Naive thymus-derived CD4-positive, alpha-beta T cell (primary cell): ENCODE measurements at places on chromosomes 16 and 17. TPM values are rescaled to one million over a fixed set of nuclear protein-coding genes. Genes with fewer than 3 reads are reported as not detected.

Gene KRTAP9-8
- total RNA-seq, result not detected

Gene GABARAPL2
- total RNA-seq, result 69.3 and 73.1 TPM in 2 replicates

Gene RUNDC3A
- total RNA-seq, result not detected

Gene ANKFY1
- total RNA-seq, result 69.7 TPM

Gene C17orf107
- 37.2 TPM for total RNA-seq

Gene OR2C1
- total RNA-seq, result not detected

- no peaks in the 10 kb centered on the region for H3K27me3 ChIP-seq
- no peaks in the 10 kb centered on the region for H3K4me1 ChIP-seq
- H3K36me3 ChIP-seq, result peaks cover 67% of the 10 kb centered on the region
- H3K27ac ChIP-seq, result no peak overlapping the region
Observed at GRCh38 chr17:1074886-1075605, 78.1 kb downstream of the TIMM22 start.

DNA sequence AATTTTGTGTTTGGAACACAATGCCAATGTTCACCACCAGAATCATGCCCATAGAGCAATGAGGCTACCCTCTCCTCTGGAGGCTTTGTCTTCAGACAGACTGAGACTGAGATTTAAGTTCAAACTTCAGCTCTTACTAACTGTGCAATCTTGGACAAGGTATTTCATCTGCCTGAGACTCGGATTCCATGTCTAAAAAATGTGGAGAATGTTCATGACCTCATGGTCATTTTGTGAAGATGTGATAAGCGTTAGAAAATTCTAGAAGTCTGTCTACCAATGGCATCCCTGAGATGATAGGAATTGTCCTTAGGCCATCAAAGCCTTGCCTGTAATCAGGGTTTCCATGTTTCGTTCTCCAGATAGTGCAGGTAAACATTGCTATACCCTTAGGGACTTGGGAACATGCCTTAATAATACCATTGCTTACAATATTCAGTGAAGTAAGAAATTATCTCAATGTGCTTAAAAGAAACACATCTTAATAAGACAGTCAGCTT is 388.2 kb upstream of the MAF start:
- H3K27ac ChIP-seq, result no peak overlapping the region
- H3K4me3 ChIP-seq, result no peak overlapping the region
- H3K27me3 ChIP-seq, result no peaks in the 10 kb centered on the region
- no peaks in the 10 kb centered on the region for H3K36me3 ChIP-seq
- DNase-seq, result no peak
- no peaks in the 10 kb centered on the region for H3K4me1 ChIP-seq

GRCh38 chr16:14958323-14958600 is 16.6 kb upstream of the PDXDC1 start:
- DNase-seq, result no peak
- no peaks in the 10 kb centered on the region for H3K27me3 ChIP-seq
- H3K27ac ChIP-seq, result no peak overlapping the region
- no peak overlapping the region for H3K4me3 ChIP-seq

- H3K4me3 ChIP-seq, result no peak overlapping the region
- DNase-seq, result no peak
- H3K27me3 ChIP-seq, result no peaks in the 10 kb centered on the region
- H3K4me1 ChIP-seq, result no peaks in the 10 kb centered on the region
Observed at GRCh38 chr17:49836111-49837030, 11.5 kb downstream of the TAC4 start.

- no peaks in the 10 kb centered on the region for H3K4me1 ChIP-seq
- no peak overlapping the region for H3K27ac ChIP-seq
- no peaks in the 10 kb centered on the region for H3K27me3 ChIP-seq
- H3K36me3 ChIP-seq, result no peaks in the 10 kb centered on the region
Observed at GRCh38 chr17:68749349-68750207, 148.4 kb upstream of the FAM20A start.

- H3K27me3 ChIP-seq, result no peaks in the 10 kb centered on the region
- no peaks in the 10 kb centered on the region for H3K36me3 ChIP-seq
- peaks cover 13% of the 10 kb centered on the region for H3K4me1 ChIP-seq
- H3K27ac ChIP-seq, result no peak overlapping the region
Observed at GRCh38 chr17:76506408-76507345, 5.5 kb upstream of the RHBDF2 start.

DNA sequence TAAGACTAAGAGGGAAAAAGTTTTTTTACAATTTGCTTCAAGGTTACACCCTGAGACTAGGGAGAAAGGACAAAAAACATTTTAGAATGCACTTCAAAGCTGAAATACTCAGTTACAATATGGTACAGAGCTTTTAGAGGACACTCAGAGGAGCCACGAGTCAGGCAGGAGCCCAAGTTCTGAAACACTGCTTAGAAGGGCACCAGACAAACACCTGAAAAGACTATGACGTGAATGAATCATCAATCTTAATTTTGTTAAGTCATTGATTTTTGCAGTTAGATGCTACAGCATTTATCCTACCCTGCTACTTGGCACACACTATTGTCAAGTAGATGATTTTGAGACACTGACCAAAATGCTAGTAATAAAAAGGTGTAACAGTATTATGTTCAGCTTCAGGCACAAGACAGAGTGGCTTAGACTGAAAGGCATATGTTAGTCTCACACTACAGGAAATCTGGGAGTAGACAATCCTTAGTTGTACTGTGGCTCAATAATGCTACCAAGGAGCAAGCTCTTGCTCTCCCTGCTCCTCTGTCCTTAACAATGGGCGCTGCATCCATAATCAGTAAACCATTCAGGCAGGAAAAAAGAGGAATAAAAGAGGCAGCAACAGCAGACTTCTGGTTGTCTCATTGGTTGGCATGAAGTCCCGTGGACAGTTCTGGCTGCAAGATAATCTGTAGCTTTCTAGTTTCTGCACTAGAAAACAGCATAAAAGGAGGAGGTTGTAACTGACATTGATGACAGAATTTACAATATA is 151.8 kb downstream of the ABCA8 start:
- no peak overlapping the region for H3K4me3 ChIP-seq
- no peak for DNase-seq
- no peaks in the 10 kb centered on the region for H3K36me3 ChIP-seq

DNA sequence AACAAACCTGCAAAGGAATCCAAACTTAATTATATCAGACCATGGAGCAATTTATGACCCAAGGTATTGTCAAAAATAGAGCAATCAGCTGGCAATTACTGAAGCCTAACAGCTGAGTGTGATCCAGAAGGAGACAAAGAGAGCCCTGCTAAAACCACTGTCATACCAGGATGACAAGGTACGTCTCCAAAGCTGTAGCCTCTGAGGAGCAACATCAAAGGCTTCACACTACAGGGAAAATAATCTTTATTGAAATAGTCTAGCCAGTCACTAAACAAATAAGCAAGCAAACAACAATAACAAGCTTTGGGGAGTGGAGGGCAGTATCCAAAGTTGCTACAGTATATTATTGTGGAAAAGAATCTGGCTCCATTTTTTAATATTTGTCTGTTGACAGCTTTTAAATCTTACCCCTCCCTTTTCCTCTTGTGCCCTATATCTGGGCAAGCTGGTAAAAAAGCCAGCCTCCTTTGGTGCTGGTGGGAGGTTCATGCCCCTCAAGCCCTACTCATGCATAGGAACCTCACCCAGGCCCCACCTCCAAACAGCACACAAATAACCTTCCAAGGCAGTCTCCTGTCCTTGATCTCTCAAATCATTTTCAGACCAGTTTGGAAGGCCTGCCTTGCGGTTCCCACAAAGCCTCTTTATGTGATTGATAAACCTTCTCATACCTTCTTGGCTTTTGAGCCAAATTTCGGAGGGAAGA is 73.7 kb downstream of the ITFG1 start:
- no peak overlapping the region for H3K4me3 ChIP-seq
- H3K4me1 ChIP-seq, result peaks cover 5% of the 10 kb centered on the region
- no peaks in the 10 kb centered on the region for H3K36me3 ChIP-seq
- H3K27me3 ChIP-seq, result no peaks in the 10 kb centered on the region

DNA sequence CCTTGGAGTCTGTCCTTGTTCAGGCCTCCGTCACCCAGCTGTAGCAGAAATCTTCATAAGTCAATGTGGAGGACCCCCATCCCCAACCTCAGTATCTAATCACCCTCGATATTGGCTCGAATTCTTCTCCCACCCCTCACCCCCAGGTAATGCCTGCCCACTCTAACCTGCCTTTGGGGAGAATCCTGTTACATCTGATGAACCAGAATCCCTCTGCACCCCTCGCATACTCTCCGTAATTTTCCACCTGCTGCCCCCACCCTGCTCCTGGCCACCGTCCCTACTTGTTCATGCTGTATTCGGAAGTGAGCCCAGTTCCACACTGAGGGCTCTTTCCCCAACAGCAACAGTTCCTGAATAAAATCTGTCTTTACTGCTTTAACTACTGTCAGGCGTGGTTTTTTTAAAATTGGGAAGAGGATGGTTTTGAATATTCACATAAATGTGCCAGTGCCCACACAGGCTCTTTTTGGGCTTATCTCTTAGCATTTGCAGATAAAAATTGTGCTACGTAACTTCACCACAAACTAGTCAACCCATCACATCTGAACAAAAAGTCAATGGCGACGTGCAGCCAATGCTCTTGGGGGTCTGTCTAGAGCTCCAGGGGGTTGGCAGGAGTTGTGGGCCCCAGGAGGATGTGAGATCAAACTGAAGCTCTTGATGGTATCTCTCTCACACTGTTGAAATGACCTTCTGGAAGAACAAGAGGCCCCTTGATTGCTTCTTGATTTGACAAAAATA is 73.7 kb downstream of the NETO2 start:
- no peak overlapping the region for H3K4me3 ChIP-seq
- no peaks in the 10 kb centered on the region for H3K4me1 ChIP-seq
- no peaks in the 10 kb centered on the region for H3K36me3 ChIP-seq
- no peak overlapping the region for H3K27ac ChIP-seq
- no peak for DNase-seq

DNA sequence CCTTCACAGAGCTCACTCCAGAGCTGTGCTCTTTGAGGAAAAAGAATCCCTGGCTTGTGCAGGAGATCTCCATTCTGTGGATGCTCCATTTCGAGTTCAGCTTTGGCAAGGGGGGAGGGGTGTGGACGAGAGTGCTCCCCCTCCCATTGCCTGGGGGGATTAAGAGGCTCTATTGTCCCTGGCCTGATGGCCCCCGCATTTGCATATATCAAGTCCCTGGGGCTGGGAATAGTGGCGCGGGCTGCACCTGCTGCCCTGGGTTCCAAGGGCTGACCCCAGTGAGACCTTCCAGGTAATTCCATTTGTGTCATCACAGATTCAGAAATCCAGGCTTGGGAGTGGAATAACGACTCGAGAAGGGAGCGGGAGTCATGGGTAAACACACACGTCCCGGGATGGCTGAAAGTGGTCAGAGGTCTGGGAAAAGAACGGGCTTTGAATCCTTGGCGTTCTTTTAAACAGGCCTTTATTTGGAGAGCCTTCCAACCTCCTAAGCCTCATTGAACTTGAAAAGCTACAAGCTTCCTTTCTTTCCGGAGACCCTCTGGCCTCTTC is 479.3 kb downstream of the HS3ST3B1 start:
- H3K4me1 ChIP-seq, result no peaks in the 10 kb centered on the region
- no peak for DNase-seq
- H3K27me3 ChIP-seq, result no peaks in the 10 kb centered on the region
- no peaks in the 10 kb centered on the region for H3K36me3 ChIP-seq

GRCh38 chr17:77317091-77317750 is 176.5 kb downstream of the SEC14L1 start:
- no peak overlapping the region for H3K27ac ChIP-seq
- no peaks in the 10 kb centered on the region for H3K36me3 ChIP-seq

GRCh38 chr16:85216522-85217375 is 104.5 kb upstream of the CIBAR2 start:
- H3K27ac ChIP-seq, result no peak overlapping the region
- DNase-seq, result no peak
- H3K4me1 ChIP-seq, result no peaks in the 10 kb centered on the region

- H3K27ac ChIP-seq, result no peak overlapping the region
- no peaks in the 10 kb centered on the region for H3K36me3 ChIP-seq
- H3K4me1 ChIP-seq, result no peaks in the 10 kb centered on the region
- H3K4me3 ChIP-seq, result no peak overlapping the region
Observed at GRCh38 chr17:59483860-59484259, 81.5 kb upstream of the DHX40 start.

GRCh38 chr17:33234930-33235685 is 58.0 kb downstream of the ASIC2 start:
- H3K27ac ChIP-seq, result no peak overlapping the region
- H3K36me3 ChIP-seq, result no peaks in the 10 kb centered on the region
- no peaks in the 10 kb centered on the region for H3K4me1 ChIP-seq
- DNase-seq, result no peak

DNA sequence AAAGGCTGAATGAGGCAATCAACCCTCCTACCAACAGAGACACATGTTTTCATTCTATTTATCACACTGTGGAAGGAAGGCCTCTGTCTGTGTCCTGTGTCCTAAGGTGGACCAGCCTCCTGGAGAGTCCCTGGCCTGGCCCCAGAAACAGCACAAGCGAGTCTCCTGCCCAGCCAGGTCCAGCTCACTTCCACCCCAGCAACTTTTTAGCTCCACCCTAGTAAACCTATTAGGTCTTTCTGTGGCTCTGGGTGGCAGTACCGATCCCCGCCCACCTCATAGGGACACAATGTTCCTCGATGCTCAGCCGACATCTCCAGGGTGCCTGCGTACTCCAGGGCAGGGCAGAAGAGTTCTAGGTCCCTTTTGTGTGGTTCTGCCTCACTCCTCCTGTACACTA is 10.7 kb downstream of the DRC3 start:
- DNase-seq, result no peak
- no peak overlapping the region for H3K27ac ChIP-seq
- no peaks in the 10 kb centered on the region for H3K4me1 ChIP-seq

GRCh38 chr17:64401941-64402340 is 11.3 kb upstream of the PECAM1 start:
- DNase-seq, result no peak
- H3K27ac ChIP-seq, result no peak overlapping the region
- H3K36me3 ChIP-seq, result no peaks in the 10 kb centered on the region
- no peaks in the 10 kb centered on the region for H3K27me3 ChIP-seq
- H3K4me1 ChIP-seq, result peaks cover 8% of the 10 kb centered on the region

DNA sequence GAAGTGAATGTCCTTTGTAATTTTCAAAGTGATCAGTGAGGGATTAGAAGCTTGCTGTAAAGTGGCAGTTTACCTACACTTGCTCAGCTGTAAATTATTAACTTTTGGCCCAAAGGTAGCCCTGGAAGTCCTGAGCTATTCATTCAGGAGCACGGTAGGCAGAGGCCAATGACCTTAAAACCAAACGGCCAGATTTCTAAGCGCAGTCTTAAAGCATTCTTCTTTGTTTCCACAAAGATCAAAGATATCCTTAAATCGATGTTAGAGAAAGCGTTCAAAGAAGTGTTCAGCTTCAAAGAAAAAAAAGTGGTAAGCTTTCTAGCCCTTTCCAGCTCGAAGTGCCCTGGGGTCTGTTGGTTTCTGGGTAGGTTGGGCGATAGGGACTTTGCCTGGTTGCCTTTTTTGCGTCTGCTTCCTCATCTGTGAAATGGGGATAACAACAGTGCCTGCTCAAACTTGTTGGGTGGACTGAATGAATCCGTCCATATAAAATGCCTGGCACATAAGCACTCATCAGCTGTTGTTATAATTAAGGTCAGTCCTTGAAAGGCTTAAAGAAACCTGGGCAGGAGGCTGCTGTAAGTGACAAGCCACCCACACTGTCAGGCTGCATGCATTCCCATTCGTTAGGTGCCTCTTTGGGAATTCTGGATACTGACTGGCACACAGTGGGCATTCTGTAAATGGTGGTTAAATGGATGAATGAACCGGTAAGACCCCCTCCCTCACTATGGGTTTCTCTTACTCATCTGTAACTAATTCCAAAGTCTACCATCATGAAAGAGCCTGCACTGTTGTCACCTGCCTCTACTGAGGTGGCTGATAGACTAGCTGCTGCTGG is 113.2 kb downstream of the PRKCA start:
- no peaks in the 10 kb centered on the region for H3K27me3 ChIP-seq
- H3K36me3 ChIP-seq, result no peaks in the 10 kb centered on the region
- peak overlapping the region; percentile 2 for H3K4me3 ChIP-seq
